NCI-H2171 (cell line): ENCODE measurements at places on chromosomes 3 and 15.

- DNase-seq: no peak
Measured at GRCh38 chr15:84904419-84904818, 20.0 kb downstream of the SLC28A1 start.

DNA sequence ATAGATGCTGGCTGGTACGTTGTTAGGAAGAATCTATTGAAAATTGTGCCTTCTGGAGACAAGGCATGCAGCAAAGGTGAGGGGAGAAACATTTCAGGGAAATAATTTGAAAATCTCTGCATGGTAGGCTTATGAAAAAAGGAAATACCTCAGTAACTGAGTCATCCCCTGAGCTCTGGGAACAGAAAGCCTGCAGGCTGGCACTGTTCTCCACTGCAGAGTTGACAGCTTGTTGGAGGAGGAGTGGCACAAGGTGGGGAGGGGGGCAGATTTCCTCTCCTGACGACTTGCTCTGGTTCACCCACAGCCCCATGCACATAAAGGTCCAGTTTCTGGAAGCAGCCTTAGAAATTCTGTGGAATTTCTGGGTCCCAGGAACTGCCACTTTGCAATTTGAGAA is 179.4 kb downstream of the ABHD5 start:
- DNase-seq: no peak

- DNase-seq: no peak
Measured at GRCh38 chr3:185056908-185057307, 96.0 kb downstream of the C3orf70 start.

- no peak for DNase-seq
Measured at GRCh38 chr3:124620600-124621063, 109.6 kb upstream of the UMPS start.

DNA sequence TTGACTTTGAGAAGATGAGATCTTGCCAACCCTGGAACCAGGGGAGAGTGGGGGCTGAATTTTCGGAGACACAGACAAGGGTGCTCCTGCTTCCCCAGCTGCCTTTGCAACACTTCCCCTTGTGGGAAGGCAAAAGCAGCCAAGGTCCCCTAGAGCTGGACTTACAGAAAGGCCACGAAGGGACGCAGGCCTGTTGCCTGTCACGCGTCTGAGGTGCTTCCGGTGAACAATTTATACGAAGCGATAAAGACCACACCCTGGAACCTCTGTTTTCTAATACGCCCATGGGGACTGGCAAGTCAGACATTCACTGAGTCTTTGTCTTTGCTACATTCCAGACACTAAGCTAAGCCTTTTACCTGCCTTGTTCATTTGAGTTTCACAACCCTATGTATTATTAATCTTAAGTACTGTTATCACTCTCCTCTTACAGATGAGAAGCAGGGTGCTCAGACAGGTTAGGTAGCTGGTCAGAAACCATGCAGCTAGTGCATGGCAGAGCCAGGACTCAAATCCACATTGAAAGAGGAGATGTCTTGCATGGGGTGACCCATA is 13.2 kb downstream of the MEGF11 start:
- no peak for DNase-seq

GRCh38 chr3:182450942-182451787 is 342.1 kb upstream of the ATP11B start:
- no peak for DNase-seq

GRCh38 chr3:101964861-101965260 is 115.5 kb downstream of the NFKBIZ start:
- no peak for DNase-seq

GRCh38 chr3:17088602-17089313 is 204.0 kb downstream of the PLCL2 start:
- no peak for DNase-seq

DNA sequence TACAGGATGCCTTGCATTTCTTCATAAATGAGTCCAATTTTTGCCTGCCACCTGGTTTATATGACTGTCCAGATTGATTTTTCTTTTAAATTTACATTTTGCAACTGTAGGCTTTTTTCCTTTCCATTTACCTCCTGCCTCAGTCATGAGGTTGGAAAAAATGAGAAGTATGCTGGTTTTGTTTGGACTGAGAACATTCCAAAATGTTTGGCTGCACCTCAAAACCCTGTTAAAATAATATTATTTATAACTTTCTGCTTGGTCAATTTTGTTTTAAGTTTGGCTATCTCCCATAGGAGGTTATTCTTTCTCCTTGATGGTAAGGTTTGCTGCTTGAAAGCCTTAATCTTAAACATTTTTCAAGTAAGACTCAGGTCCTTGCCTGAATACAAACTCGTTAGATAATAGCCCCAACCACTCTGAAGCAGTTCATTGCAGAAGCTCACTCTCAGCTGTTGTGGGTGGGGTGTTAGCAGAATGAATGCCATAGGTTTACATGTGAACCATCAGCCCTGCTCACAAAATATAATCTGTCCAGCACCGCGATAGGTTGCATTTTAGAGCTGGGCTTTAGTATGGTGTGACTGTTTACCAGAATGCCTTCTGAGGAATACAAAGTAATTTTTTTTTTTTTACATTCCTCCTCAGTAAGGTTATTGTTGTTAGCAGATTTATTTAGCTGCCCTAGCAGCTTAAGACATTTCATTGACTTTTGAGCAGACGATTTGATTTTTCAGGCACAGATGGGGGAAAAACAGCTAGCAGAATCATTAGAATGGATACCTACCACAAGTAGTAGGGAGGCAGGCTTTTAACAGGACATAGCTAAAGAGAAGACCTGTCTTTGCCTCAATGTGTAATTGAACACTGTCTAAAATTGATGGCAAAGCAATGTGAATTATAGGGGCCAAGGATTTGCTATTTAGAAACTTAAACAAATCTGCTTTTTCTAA is 630.8 kb upstream of the KCNMB2 start:
- DNase-seq: no peak

DNA sequence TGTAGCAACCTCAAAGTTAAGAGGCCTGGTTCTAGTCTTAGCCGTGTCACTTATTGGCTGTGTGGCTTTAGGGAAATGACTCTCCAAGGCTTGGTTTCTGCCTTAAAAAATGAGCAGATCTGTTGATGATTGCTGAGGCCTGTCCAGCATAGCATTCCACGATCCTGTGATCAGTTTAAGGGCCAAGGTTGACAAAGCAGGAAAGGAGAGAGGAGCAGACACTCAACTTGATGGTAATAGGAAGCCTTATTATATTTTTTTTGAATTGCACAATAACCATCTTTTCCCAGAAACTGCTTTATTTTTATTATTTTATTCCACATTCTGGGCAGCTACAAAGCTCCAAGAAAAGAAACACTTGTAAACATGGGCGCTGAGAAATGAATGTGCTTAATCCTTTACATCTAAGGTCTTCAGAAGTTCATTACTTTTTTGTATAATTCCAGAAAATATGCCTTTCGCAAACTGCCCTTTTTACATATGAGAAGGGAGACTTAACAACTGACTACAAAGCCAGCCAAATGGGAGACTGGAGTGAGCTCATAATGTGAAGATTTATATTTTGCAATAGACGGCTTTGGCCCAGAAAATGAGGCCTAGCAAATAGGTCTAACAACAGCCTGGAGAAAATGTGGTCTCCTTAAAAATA is 241.0 kb downstream of the ATP8B4 start:
- DNase-seq: no peak

DNA sequence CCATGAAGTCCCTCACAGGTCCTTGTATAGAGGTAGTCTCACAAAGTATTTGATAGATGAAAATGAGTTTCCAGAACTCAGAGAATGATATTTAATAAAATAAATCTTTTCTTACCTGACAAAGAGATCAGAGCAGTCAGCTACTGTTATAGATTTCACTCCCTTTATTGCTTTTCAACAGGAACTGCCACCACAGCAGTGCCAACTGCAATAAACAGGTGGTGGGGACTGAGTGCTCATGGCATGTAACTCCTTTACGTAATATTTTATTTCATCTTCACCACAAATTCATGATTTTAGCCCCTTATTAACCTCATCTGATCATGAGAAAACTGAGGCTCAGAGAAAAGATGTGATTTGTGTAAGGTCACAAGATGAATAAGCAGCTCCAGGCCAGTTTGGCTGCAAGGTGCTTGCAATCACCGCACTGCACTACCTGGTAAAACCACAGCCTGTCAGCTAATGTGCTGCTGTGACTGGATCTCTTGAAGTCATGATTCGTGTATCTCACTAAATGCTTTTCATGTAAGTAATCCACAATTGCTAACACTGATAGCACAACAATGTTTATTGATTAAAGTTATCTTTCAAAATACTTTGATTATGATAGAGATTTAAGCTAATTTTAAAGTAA is 78.8 kb downstream of the WNT5A start:
- DNase-seq: no peak

DNA sequence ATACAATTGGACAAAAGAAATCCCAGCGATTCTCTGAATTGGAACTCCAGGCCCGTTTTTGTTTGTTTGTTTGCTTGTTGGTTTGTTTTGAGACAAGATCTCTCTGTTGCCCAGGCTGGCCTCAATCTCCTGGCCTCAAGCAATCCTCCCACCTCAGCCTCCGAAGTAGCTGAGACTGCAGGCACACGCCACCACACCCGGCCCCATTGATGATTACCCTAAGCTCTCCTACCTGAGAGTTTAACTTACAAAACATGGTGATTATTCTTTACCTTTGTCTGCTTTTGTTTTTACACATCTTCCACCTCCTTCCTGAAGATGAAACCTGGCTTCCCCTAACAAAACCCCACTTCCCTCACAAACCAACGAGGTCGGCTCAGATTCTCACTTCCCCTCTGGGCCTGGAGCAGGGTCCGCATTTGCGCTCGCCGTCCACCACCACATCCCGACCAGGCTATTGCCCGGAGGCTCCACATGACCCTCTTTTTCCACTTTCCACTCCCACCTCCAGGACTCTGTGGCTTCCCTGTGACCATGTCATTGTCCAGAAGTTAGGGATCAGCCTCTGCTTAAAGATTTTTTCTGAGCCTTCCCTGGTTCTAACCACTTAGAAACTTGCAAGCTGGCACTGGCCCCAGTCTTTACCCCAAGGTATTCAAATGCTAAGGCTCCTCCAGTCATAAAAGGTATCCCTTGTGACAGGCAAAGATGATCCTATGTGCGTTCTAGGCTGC is 14.8 kb downstream of the KLHL6 start:
- no peak for DNase-seq

- DNase-seq: no peak
Measured at GRCh38 chr15:78064544-78064943, 13.0 kb downstream of the TBC1D2B start.

- no peak for DNase-seq
Measured at GRCh38 chr15:39407116-39407515, 173.8 kb upstream of the THBS1 start.

DNA sequence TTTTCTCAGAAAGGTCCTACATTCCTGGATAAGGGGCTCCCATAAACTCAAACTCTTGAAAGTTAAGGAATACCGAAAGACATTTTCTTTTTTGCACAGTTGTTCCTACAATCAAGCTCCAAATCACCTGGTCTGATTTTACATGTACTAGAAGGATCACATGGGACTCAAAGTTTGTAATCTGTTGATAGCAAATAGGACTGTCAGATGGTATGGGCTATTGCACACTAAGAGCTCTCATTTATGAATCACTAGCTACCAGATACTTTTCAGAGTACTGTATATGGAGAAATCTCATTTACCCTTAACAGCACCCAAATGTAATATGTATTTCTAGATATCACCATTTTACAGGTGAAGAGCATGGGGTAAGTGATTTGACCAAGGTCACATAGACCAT is 49.5 kb upstream of the CMSS1 start:
- no peak for DNase-seq

GRCh38 chr3:183800243-183800863 is 25.0 kb downstream of the MAP6D1 start:
- no peak for DNase-seq

- no peak for DNase-seq
Measured at GRCh38 chr15:98755138-98755537, 106.8 kb downstream of the IGF1R start.

DNA sequence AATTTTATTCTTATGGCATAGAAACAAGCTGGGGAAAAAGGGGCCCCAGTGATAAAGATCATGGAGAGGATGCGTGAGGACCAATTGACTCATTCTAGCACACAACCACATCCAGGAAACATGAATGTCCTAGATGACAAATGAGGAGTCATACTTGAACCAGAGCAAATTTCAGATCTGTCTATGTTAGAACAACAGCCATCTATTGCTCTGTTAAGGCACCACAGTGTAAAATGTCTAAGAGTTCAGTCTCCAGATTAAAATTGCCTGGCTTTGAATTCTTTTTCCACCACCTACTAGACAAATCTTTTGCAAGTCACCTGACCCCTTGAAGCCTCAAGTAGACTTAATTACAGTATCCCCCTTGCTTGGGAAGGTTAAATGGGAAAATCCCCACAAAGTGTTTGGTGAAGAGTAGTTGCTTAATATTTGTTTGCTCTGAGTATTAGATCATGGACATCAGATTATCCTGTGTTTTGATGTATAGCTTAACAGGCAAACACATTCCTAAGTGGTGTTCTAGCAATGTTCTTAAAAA is 258.7 kb upstream of the TGFBR2 start:
- no peak for DNase-seq

DNA sequence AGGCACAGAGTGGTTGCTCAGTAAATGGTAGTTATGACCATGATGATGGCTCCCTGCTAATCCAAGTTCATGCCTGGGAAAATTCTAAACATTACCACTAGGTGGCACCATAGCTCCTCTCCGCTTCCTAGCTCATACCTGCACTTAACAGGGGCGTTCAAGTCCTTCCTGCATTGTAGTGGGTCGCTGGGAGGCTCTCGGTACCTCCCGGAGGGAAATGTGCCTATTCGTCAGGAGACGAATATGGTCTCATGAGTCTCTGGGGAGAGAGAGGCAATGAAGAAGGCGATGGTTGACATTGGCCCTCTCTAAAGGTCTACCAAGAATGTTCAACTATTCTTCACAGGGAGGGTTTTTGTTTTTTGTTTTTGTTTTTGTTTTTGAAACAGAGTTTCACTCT is 10.9 kb downstream of the MESP1 start:
- DNase-seq: peak; percentile 52

GRCh38 chr3:171862993-171863521 is 19.9 kb downstream of the TMEM212 start:
- no peak for DNase-seq

- no peak for DNase-seq
Measured at GRCh38 chr3:114329823-114330222, 36.0 kb downstream of the TIGIT start.

DNA sequence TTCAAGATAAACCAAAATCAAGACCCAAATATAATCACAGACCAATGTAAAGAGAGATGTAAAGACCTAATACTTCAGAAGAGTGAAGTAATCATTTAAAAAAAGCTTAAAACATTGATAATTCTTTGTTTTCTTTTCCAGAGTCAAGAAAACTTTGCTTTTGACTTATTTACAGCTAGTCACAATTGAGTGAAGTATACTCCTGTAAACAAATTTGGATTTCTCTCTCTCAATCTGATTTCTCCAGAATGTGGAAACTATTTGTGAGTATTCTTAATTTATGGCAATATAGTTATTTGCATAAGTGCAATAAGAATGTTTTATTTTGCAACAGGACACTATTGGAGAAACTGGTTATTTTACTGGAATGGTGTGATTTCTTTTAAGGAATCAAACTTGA is 43.7 kb upstream of the ZBTB20 start:
- DNase-seq: no peak
